Stimulated activated CD4-positive, alpha-beta T cell treated with anti-CD3 and anti-CD28 coated beads, Interleukin-4, amount 100 ng/mL, for 4 hours (primary cell): ENCODE measurements at places on chromosomes 1 and 21.
A peak's percentile ranks its signal among the peaks of the same experiment; 100 is the strongest.

DNA sequence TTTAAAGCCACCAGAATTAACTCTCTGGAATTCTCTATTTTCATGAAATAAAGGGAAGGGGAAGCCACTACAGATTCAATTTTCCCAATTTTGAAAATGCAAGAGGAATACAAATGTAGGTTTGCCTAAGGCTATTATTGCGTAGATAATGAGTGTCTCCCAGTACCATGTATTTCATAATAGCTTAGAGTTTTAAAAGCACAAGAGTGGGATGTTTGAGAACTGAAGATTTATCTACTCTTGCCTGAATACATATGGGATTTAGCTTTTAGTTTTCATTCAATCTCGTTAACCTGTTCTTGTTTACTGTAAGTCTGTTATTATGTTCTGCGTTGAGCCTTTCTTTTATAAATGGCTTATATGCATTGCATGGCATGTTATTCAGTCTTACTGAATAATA lies 795.1 kb downstream of the BRINP3 start:
- DNase-seq = no peak

GRCh38 chr21:25626757-25627156 lies 12.3 kb upstream of the JAM2 start:
- no peak for DNase-seq

DNA sequence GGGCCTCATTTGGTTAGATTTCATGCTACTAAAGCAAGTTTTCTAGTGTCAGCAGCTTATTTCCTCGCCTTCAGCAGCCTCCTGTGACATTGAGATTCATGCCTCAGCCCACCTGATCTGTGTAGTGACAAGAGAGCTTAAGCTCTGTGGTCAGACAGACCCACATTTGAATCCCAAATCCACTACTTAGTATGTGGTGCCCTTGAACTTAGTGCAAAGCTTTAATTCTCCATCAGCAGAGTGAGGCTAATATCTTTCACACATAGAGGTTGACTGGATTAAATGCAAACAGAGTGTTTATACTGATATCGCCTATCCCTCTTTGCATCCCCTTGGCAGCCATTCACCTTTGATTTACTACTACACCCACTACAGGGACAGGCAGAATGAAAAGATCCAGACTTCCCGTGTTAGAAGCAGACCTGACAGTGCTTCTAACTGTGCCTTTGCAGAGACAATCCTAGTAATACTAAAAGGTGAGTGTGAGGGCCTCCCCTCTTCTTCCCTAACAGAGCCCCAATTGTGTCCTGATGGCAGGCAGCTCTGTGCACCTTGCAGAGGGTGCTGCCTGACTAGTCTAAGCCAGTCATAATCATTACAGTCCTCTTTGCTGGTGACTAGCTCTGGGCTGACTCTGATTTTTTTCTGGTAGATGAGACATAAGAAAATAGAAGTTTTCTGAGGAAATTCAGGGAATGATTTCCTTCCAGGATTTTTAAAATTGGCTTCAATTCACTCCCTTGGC lies 264.0 kb downstream of the CTH start:
- DNase-seq = no peak

DNA sequence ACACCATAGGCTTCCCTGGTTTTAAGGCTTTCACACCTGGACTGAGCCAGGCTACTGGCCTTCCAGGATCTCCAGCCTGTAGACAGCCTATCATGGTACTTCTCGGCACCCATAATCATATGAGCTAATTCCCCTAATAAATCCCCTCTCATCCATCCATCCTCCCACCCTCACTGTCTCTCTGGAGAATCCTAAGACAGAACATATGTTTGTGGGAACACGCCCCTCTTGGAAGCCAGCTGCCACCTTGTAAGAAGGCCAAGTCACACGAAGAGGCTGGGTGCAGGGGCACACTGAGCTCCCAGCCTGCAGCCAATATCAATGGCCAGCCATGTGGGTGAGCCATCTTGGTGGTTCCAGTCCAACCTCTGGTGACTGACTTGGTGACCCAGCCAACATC lies 7.4 kb downstream of the CLCC1 start:
- DNase-seq = no peak

GRCh38 chr1:173573596-173573995 lies 29.3 kb downstream of the SLC9C2 start:
- no peak for DNase-seq

GRCh38 chr1:232837087-232837486 lies 31.9 kb downstream of the MAP10 start:
- no peak for DNase-seq

DNA sequence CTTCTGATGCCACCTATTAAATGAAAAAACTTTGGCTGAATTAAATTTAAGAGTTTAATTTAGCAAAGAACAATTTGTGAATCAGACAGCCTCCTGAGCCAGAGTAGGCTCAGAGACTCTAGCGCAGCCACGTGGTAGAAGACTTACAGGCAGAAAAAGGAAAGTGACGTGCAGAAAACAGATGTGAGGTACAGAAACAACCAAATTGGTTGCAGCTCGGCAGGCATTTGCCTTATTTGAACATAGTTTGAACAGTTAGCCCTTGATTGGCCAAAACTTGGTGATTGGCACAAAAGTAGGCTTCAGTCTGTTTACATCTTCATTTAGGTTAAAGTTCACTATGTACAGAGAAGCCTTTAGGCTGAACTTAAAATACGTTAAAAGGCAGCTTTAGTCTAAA lies 22.9 kb downstream of the TCP10L start:
- DNase-seq = no peak

- DNase-seq = no peak
Observed at GRCh38 chr1:90720145-90720636, 3.1 kb upstream of the BARHL2 start.

DNA sequence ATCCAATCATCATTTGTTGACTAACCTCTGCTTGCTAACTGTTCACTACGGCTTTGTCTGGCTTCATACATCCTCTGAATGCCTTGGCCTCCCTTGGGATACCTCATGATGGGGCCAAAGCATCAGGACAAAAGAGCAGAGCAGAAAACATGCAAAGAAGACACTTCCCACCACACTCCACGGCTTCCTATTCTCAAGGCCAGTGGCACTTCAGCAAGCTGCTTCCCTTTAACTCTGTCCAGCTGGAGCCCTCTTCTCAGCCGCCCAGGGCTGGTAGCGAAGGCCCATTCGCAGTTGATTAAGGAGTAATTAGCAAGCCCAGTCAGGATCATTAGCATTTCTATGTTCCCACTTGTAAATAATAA lies 224.3 kb upstream of the FGGY start:
- no peak for DNase-seq

- no peak for DNase-seq
Observed at GRCh38 chr1:233993651-233994050, 89.2 kb downstream of the SLC35F3 start.

GRCh38 chr1:168246506-168246905 lies 20.7 kb downstream of the SFT2D2 start:
- no peak for DNase-seq

DNA sequence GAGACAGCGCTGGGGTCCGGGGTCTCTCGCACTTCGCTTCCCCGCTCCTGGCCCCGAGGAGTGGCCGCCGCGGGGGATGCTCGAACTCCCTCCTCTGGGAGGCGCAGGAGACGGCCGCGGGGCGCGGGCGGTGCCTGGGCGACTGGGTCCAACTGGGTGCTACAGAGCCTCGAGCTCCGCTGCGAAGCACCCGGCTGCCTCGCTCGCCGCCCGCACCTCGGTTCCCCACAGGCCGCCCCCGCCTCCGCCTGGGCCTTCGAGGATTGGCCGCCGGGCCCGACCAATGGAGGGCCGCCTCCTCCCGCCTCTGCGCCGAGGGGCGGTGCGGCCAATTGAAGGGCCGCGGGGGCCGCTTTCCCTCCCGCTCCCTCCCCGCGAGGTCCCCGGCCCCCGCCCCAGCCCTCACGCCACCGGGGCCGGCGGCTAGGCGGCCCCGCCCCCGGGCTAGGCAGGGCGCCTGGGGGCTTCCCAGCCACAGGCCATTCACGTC lies at the start of gene CNN3:
TSS of gene CNN3 (minus strand) at position 196 of the 490 bp plus-strand sequence. CDS start 216 bp downstream, outside the sequence.
- peak; percentile 68 for DNase-seq

DNA sequence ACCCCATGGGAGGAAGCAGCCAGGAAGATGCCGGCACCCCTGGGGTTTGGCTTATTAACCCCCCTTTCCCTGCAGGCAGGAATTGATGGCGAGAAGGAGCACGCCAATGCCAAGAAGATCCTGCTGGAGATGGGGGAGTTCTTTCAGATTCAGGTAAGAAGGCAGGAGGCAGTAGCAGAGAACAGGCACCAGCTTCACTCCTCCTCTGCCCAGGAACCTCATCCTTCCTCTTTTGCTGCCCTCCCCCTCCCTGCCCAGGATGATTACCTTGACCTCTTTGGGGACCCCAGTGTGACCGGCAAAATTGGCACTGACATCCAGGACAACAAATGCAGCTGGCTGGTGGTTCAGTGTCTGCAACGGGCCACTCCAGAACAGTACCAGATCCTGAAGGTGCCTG lies 1.2 kb upstream of the RUSC1 start:
- no peak for DNase-seq

GRCh38 chr1:33446590-33446989 lies 15.7 kb upstream of the PHC2 start:
- no peak for DNase-seq

DNA sequence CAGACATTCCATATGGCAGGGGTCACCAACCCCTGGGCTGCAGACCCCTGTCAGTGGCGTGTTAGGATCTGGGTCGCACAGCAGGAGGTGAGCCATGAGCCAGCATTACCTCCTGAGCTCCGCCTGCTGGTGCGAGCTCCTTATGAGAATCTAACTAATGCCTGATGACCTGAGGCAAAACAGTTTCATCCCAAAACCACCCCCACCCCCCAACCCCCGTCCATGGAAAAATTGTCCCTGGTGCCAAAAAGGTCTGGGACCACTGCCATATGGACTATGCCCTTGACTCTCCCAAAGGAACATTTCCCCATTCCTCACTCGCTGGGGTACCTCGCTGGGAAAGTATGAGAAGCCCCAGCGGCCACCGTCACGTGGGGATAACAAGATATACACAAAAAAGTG lies 6.4 kb upstream of the CPT2 start:
- no peak for DNase-seq

DNA sequence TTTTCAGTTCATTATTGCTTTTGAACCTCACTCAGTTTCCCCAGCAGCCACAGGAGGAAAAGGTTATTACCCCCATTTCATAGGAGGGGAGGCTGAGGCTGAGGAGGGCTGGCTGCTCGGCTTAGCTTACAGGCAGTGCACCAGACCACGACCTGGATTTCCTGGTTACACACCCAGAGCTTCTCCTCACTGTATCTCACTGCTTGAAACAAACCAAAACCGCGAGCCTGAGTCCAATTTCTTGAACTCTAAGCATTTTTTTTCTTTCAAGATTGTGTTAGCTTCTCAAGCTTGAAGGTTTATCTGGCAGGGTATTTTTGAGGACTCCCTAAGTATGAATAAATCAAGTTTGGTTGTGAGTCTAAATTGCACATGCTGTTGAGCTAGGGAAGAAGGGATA lies 188.9 kb upstream of the EDN2 start:
- DNase-seq = no peak

- DNase-seq = no peak
Observed at GRCh38 chr21:36539434-36540150, 59.7 kb upstream of the CLDN14 start.

DNA sequence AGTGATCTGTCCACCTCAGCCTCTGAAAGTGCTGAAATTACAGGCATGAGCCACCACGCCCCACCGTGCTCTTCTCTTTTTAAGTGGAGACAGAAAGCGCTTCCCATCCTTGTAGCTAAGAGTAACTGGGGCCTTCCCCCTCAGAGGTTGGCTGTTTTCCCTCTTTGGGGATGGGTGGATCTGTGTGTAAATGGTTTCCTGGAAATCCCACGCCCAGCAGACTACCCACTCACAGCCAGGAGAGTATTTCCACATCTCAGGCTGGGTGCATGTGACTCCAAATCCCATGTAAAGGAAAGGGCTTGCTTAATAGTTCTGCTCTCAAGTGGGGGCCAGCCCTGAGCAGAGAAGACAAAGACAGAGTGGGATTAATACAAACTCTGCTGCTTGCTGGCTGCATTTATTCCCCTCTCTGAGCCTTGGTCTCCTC lies 19.6 kb upstream of the TCEA3 start:
- no peak for DNase-seq

- DNase-seq = no peak
Observed at GRCh38 chr21:42097860-42098454, 26.8 kb downstream of the UMODL1 start.

GRCh38 chr1:247528812-247529474 lies 7.3 kb downstream of the OR2C3 start:
- no peak for DNase-seq

GRCh38 chr1:66833112-66833511 lies 32.0 kb upstream of the INSL5 start:
- no peak for DNase-seq

DNA sequence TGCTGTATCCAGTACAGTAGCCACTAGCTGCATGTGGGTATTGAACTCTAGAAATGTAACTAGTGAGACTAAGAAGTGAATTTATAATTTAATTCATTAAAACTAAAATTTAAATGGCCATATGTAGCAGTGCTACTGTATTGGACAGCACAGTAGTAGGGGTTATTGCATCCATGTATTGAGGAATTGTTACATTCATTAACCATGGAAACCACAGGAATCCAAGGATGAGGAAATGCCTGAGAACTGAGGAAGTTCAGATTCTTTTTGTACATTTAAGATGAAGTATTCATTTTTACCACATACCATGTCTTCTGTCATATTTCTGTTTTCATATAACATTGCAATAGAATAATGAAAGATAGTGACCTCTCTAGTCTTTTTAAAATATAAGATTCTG lies 2.6 kb downstream of the MTF2 start:
- no peak for DNase-seq

GRCh38 chr1:5905436-5905835 lies 86.8 kb downstream of the NPHP4 start:
- no peak for DNase-seq

DNA sequence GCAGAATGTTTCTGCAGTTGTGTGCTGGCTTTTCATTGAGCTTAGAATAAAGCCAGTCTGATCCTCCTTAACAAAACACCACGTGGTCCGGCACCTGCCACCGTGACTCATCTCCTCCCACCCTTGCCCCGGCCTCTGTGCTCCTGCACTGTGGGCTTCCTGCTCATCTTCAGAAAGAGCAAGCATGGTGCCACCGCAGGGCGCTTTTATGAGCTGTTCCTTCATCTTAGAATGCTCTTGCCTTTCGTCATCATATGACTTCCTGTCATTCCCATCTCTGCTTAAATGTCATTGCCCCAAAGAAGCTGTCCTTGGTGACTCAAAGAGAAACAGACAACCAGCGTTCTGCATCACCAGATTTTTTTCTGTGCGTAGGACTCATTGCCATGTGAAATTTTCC lies 117.8 kb downstream of the HHAT start:
- DNase-seq = peak; percentile 90
